ENCODE measurements at places on chromosomes 4 and X. TPM values are rescaled to one million over a fixed set of nuclear protein-coding genes. Genes with fewer than 3 reads are reported as not detected.

DNA sequence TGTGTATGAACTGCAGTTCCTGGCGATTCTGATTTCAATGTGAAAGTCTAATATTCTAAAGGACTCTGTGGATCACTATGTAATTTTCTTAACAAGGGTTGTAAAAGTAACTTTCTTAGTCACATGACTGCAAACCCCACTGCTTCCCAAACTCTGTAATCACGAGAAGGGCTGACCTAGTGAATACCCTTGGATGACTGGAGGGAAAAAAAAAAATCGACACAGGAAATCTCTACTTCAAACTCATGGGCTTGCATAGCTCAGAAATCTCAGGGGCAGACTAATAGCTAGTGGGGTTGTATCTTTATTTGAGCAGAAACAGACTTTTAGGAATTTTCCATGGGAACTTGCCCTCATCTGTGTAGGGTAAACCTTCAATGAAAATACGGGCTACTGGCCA lies 4.8 kb upstream of the MXRA5 start:
- no peak for DNase-seq

GRCh38 chr4:47493238-47494123 lies 8.4 kb downstream of the ATP10D start:
- DNase-seq = no peak

GRCh38 chr4:176102414-176103063 lies 36.9 kb downstream of the WDR17 start:
- DNase-seq = no peak

The MFAP3L gene
- polyA plus RNA-seq = 0.31 TPM

The STOX2 gene
- polyA plus RNA-seq = 3.4 TPM

The CENPVL2 gene
- not detected for polyA plus RNA-seq

The IDS gene
- polyA plus RNA-seq = 75.7 TPM

The SPIN2A gene
- polyA plus RNA-seq = 1.0 TPM

The BGN gene
- 143 TPM for polyA plus RNA-seq

All from AG04450 (cell line).